AG09309 (cell line): ENCODE measurements at places on chromosomes 12 and 14.

DNA sequence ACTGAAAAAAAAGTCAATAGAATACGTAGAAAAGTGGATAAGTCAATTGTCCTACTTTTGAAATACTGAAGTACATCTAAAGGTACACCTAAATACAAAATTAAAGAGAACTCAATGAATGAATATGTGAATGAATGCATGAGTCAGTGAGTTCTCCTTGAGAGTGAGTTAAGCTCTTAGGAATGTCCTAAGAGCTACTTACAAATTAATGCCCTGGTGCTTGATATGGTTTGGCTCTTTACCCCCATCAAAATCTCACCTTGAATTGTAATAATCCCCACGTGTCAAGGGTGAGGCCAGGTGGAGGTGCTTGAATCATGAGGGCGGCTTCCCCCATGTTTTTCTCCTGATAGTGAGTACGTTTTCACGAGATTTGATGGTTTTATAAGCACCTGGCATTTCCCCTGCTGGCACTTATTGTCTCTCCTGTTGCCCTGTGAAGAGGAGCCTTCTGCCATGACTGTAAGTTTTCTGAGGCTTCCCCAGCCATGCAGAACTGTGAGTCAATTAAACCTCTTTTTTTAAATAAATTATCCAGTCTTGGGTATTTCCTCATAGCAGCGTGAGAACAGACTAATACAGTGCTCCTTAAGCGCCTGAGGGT, 192.2 kb upstream of the ARHGAP5 start:
- no peak for DNase-seq

GRCh38 chr12:75623631-75624154, 112.3 kb upstream of the KRR1 start:
- no peak for DNase-seq

- no peak for DNase-seq
These were observed 7.9 kb upstream of the GPRC5A start for GRCh38 chr12:12883369-12884001.

DNA sequence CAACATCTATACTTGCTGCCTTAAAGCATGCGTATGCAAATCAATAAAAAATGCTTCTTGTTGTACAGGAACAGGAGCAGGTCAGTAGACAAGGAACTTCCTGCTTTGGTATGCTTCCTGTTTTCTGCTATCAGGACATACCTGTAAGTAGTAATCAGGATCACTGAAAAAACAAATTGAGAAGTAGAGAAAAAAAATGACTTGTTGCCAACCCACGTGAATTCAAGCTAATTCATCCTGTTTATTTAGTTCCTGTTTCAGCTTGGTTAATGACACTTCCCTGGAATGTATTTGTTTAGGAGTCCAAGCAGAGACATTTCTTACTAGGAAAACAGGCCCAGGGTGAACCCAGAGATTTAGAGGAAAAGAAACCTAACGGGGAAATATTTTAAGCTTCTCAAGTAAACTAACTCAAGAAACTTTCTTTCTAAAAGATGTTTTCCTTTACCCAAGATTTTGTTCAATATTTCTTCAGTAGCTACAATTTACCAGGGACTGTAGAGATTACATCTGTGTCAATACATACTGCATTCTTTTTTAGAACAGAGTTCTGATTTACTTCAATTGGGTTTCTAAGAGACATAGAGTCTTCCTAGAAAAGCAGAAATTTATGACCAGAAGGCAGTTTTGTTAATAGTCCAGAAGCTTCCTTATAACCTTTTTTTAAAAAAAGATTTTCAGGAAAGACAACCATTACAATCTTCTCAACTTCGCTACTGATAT, 124.2 kb downstream of the PAWR start:
- no peak for DNase-seq

DNA sequence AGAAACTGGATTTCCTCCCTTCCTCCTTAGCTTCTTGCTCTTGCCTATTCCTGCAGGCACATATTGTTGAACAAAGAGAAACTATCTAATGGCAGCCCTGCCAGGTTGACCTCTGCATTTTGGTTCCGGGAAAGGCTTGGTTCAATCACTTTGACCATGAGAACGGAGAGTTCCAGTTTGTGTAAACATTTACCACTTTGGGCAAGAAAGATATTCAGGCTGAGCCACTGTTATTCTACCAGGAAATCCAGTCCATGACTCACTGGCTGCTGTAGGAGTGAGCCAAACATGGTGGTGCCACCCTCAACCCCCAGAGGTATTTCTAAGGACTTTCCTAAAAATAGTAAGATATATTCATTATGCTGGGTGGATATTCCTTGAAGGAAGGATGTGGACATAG, 242.2 kb upstream of the OR4E1 start:
- no peak for DNase-seq

- no peak for DNase-seq
These were observed 130.6 kb downstream of the RALGAPA1 start for GRCh38 chr14:35678403-35679028.

- no peak for DNase-seq
These were observed 29.5 kb upstream of the TMX1 start for GRCh38 chr14:51210594-51210993.

DNA sequence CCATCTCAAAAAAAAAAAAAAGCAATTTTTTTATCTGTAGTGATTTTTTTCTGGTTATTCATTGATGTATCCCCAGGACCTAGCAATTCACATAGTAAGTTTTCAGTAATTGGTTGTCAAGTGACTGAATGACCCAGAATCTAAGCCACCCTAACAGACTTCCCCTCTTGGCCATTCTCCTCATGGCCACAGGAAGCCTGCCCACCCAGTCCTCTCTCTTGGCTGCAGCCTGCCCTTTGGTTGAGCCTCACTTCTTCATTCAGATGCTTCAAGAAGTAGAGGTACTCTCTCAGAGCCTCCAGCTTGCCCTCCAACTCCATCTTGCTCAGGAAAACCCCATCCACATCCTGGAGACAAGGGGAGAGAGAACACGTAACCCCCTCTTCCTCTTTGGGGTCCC, 2.8 kb downstream of the KRT78 start:
- no peak for DNase-seq

DNA sequence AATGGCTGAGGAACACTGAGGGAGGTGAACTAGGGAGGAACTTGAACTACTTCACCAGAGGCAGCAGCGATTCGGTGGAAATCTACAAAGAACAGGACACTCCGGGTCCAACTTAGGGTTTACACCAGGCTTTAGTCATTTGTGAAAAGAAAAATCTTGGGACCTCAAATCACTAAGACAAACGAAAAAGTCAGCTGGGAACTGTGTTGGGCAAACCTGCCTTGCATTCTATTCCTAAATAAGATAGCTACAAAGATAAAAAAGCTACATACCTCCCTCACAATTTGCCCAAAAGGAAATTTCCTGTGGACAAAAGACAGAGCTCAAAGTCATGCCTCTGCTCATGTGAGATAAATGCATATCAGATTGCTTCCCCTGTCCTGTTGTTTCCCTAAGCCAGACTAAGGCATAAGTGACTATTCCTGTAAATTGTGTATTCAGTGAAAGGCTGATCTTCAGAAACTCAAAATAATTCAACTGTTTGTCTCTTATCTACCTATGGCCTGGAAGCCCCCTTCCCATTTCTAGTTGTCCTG, 106.6 kb downstream of the APAF1 start:
- DNase-seq, result no peak

DNA sequence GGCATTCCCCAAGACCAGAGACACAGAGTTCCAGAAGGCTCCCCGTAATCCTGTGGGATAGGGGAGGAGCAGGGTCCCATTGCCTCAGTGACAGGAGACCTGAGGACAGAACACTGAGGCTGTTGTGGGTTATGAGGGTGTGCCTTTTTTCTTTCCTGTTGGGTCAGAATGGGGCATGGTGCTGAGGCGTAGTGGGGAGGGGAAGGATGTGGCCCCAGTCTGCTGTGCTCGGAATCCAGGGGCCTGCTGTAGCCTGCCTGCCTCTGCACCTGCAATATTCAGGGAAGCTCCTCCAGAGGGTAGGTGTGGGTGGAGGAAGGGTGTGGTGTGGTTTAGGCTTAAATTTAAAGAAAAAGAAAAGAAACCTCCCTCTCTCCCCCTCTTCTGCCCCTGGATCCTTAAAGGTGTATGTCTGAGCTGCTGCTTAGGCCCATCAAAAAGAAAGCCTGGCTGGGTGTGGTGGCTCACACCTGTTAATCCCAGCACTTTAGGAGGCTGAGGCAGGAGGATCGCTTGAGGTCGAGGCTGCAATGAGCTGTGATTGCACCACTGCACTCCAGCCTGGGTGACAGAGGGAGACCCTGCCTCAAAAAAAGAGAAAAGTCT, 18.7 kb downstream of the PLEKHG3 start:
- DNase-seq, result no peak

DNA sequence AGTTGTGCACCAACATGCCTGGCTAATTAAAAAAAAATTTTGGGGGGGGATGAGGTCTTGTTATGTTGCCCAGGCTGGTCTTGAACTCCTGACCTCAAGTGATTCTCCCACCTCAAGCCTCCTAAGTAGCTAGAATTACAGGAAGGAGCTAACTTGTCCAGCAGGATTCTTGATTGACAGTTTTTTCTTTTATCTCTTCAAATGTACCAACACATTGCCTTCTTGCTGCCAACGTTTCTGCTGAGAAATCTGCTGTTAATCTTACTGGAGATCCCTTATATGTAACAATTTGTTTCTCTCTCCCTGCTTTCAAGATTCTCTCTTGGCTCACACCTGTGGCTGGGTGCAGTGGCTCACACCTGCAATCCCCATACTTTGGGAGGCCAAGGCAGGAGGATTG, 22.4 kb upstream of the MARK3 start:
- no peak for DNase-seq
